ENCODE measurements at places on chromosomes 13 and 19.

GRCh38 chr19:46014534-46014933 lies 8.3 kb downstream of the PGLYRP1 start:
- DNase-seq: no peak

DNA sequence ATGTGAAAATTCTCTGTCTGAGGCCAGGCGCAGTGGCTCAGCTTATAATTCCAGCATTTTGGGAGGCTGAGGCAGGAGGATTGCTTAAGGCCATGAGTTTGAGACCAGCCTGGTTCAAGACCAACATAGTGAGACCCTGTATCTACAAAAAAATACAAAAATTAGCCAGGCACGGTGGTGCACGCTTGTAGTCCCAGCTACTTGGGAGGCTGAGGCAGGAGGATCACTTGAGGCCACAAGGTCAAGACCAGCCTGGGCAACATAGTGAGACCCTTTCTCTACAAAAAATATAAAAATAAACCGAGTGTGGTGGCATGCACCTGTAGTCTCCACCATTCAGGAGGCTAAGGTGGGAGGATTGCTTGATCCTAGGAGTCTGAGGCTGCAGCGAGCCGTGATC lies 2.2 kb upstream of the FCGBP start:
- no peak for DNase-seq

DNA sequence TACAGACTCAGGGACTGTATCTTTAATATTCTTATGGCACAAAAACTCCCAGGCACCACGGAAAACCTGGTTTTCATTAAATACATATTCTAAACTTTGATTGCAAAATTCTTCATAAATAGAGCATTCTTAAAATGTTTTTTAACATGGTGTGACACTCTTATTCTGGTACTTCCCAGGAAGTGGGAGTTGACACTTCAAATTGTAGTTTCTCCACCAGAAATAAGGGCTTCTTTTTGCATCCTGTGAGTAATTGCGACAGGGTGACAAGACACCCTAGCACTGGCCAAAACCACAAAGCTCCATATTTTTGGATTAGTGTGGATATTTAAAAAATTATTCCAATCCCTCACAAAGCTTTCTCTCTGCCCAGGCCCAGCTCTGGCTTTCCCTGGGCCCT lies 43.6 kb upstream of the MTIF3 start:
- no peak for DNase-seq

DNA sequence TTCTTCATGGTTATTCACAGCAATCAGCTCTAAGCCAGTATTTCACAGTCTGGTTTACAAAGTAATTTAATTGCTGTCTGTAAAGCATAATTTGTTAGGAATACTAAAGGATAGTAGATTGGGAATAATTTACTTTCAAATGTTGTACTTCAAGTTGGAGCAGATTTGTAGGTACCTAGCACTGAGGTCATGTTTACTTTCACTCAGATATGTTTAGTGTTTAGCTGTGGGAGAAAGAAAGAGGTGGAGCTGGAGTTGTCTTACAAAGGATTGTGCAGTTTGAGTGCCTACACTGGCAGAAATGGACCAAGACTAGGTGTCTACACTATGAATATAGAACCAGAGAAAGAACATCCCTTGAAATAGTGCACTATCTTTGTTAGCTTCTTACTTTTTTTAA lies 464.6 kb downstream of the PCDH9 start:
- DNase-seq: no peak

- no peak for DNase-seq
Measured at GRCh38 chr13:86161257-86161656, 362.0 kb upstream of the SLITRK6 start.

DNA sequence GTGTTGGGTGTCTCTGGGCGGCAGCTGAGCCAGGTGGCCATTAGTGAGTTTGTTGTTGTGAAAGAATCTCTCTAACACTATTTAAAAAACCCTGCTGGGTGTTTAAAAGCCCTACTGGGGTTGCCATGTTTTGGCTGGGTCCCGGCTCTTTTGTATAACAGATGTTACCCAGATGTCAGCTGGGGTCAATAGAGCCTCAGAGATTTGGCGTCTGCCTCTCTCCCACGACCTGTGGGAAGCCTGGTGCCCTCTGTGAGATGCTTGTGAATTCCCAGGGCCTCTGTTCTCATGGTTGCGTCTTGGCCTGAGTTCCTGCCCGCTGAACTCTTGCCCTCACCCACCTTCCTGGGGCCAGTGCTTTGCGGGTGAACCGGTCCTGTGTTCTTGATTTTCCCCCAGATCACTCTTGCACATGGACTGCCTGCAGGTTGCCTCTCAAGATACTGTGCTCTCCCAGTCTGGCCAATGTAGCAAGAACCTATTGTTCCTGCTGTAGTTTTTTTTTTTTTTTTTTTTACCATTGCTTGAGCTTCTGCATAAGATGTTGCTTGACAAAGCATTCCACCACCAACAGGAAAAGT lies 9.5 kb downstream of the NFILZ start:
- DNase-seq: no peak

DNA sequence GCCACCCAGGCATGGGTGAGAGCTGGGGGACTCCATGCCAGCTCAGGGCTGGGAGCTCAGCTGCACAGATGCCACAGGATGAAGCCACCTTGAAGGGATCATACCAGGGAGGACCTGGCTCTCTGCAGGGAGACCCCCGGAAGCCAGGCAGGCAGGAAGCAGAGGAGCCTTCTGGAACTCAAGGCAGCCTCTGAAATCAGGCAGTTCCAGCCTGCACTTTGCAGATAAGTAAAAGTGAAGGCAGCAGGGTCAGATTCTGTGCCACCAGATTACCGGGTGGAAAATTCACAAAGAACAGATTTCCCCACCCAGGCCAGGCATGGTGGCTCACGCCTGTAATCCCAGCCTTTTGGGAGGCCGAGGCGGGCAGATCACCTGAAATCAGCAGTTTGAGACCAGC lies 2.5 kb downstream of the TMEM259 start:
- DNase-seq: no peak

- no peak for DNase-seq
Measured at GRCh38 chr13:83121896-83122295, 760.4 kb downstream of the SLITRK1 start.

GRCh38 chr19:33780746-33781145 lies 15.9 kb upstream of the KCTD15 start:
- DNase-seq: no peak

- no peak for DNase-seq
Measured at GRCh38 chr13:24693862-24694471, 13.8 kb downstream of the ATP12A start.

GRCh38 chr13:42873081-42873480 lies 91.7 kb downstream of the FAM216B start:
- DNase-seq: no peak

- no peak for DNase-seq
Measured at GRCh38 chr13:97542102-97542685, 108.2 kb downstream of the RAP2A start.

GRCh38 chr19:27744926-27745768 lies 1467.8 kb downstream of the UQCRFS1 start:
- DNase-seq: no peak

- no peak for DNase-seq
Measured at GRCh38 chr13:37413161-37413560, 185.4 kb downstream of the POSTN start.

DNA sequence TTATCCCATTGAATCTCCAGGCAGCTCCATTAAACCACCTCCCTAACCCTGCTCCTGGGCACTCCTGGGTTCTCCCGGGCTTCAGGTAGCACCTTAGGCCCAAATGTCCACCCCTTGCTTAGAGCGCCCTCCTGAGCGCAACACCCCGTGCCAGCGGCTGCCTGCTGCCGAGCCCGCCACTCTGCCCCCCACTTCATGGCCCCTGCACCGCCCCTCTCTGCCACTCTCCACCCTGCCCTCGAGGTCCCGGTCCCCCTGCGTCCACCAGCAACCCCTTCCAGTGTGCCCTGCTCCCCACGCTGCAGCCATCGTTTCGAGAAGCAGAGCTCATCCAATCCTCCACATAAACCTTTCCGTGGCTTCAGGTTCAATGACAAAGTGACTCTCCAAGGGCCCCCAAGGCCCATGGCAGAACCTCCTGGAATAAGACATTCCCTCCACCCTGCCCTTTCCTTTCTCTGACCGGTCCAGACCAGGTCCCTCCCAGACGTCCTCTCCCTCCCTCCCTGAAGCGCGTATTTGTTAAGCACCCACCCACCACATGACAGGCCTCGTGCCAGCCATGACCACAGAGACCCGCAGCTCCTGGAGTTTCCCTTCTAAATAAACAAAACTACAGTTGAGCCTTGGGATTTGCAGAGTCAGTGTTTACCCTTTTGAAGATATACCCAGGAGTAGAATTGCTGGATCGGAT lies 66.6 kb downstream of the ARHGEF18 start:
- no peak for DNase-seq
